Smooth muscle cell of bladder (primary cell): ENCODE measurements at places on chromosomes 13 and 19. TPM values are rescaled to one million over a fixed set of nuclear protein-coding genes. Genes with fewer than 3 reads are reported as not detected.

USHBP1 gene
- total RNA-seq = not detected in 2 replicates

RAB3A gene
- total RNA-seq = 2.4 and 3.1 TPM in 2 replicates

APOE gene
- 7.7 and 18.3 TPM in 2 replicates for total RNA-seq

C19orf38 gene
- 0.09 and 0.28 TPM in 2 replicates for total RNA-seq

LAIR2 gene
- not detected in 2 replicates for total RNA-seq

GPR183 gene
- total RNA-seq = 0.09 TPM in 1 of 2 replicates, not detected in the other

PLPP2 gene
- total RNA-seq = 14.4 and 22.1 TPM in 2 replicates

ZNF563 gene
- 3.7 and 5.2 TPM in 2 replicates for total RNA-seq

SIGLEC14 gene
- not detected in 2 replicates for total RNA-seq

RFPL4AL1 gene
- total RNA-seq = not detected in 2 replicates

DDA1 gene
- 17.5 and 24.2 TPM in 2 replicates for total RNA-seq

PLIN5 gene
- not detected in 2 replicates for total RNA-seq

CPT1C gene
- total RNA-seq = 29.2 and 40.4 TPM in 2 replicates

OLFM2 gene
- total RNA-seq = 2.8 and 4.8 TPM in 2 replicates

PGLYRP1 gene
- not detected in 2 replicates for total RNA-seq

LGALS4 gene
- total RNA-seq = 0.14 TPM in 1 of 2 replicates, not detected in the other

RYR1 gene
- total RNA-seq = under 0.01 TPM in 2 replicates

METTL21C gene
- not detected in 2 replicates for total RNA-seq

ZNF560 gene
- 0.37 and 0.57 TPM in 2 replicates for total RNA-seq

C3 gene
- 8.1 and 24.6 TPM in 2 replicates for total RNA-seq

ZNF574 gene
- total RNA-seq = 5.4 and 7.1 TPM in 2 replicates

NLRP7 gene
- not detected in 2 replicates for total RNA-seq

ZNF610 gene
- total RNA-seq = 2.3 and 3.6 TPM in 2 replicates

SSC5D gene
- total RNA-seq = 5.4 and 18.1 TPM in 2 replicates

NDFIP2 gene
- total RNA-seq = 37.5 and 38.6 TPM in 2 replicates

SLC10A2 gene
- total RNA-seq = not detected in 2 replicates

APLP1 gene
- total RNA-seq = 1.7 and 3.9 TPM in 2 replicates

PTBP1 gene
- 65.2 and 67.6 TPM in 2 replicates for total RNA-seq

SPACA4 gene
- 0.14 TPM in 1 of 2 replicates, not detected in the other for total RNA-seq

FGF22 gene
- under 0.01 and 0.09 TPM in 2 replicates for total RNA-seq

SHISA7 gene
- not detected in 2 replicates for total RNA-seq

KLK3 gene
- not detected in 2 replicates for total RNA-seq

GJB6 gene
- not detected in 2 replicates for total RNA-seq

LHB gene
- not detected in 2 replicates for total RNA-seq

ZNF791 gene
- total RNA-seq = 11.2 and 14.1 TPM in 2 replicates

CPB2 gene
- not detected in 2 replicates for total RNA-seq

TJP3 gene
- total RNA-seq = not detected in 2 replicates

ELSPBP1 gene
- not detected in 2 replicates for total RNA-seq
